Astrocyte (in vitro differentiated cells and primary cell): ENCODE measurements at places on chromosomes 2 and 18. TPM values are rescaled to one million over a fixed set of nuclear protein-coding genes. Genes with fewer than 3 reads are reported as not detected.
A peak's percentile ranks its signal among the peaks of the same experiment; 100 is the strongest.

DNA sequence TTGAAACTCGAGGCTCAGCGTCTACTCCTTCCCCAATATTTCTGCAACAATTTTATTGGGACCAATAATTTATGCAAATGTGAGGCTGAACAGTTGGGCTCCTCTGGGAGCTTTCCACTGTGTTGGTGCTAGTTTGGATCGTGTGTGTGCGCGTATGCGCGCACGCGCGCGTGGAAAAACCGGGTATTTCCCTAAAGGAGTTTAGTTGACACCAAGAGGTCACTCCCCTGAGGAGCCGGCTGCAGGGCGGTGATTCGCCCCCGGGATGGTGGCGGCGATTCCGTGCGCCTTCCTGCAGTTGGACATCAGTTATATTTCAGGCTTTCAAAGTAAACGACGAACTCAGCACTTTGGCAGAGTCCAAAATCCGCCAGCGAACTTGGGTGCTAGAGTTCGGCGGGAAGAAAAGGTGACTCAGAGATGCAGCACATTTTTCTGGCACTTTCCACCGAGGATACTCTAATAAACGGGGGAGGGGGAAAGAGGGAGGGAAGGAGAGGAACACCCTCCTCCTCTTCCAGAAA lies 186.5 kb upstream of the FANCL start:
- DNase-seq, result peak; percentile 45

GRCh38 chr2:96111823-96112500 lies 4.4 kb downstream of the ADRA2B start:
- no peak for DNase-seq

DNA sequence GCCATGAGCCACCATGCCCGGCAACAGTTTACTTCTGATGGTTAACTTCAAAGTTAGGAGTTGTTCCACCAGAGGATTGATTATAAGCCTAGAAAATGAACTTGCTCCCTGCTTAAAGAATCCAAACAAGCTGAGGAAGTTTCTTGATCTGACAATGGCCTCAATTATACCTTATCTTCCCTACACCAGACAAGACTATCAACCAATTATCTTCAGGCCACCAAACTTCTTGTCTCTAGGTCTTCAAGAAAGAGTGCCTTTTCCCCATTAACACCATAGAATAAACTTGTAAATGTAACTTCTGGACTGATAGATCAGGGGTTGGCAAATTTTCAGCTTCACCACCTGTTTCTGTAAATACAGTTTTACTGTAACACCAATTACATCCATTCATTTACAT lies 15.0 kb downstream of the ZC3H8 start:
- no peak for DNase-seq

GRCh38 chr2:74414881-74415761 lies 6.3 kb downstream of the C2orf81 start:
- no peak for DNase-seq

GRCh38 chr2:212595036-212595654 lies 56.5 kb upstream of the ERBB4 start:
- peak; percentile 31 for DNase-seq

GRCh38 chr2:8376603-8377410 lies 305.0 kb upstream of the ID2 start:
- DNase-seq, result peak; percentile 10

DNA sequence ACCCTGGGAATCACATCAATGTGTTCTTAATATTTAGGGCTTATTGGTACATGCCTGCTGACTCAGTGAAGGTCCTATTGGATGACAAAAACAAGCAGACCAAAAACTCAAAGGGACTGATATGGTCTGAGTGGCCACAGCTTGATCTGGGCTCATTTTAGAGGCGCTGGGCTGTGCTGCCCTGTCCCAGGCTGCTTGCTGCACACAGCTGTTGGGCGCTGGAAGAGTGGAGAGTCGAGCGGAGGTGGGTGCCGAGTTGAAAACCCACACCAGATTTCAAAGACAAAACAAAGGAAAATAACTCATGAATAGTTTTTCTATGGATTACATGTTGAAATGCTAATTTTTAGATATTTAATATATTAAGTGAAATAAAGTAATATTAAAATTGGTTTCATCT lies 68.5 kb downstream of the LONRF2 start:
- DNase-seq, result no peak

DNA sequence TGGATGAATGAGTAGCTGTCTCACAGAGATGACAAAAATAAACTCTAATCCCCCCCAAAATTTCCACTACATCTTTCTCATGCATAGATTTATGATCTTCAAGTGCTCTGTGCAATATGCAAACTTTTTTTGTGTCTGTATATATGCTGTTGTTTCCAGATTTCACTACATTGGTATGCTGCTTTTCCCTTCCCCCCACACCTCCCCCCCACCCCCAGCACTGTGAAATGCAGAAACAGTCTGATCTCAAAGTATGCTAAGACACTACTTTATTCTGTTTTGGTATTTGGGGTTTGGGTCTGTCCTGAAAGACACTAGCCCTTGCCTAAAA lies 524 bp upstream of the KLHL14 start:
- no peak for DNase-seq

DNA sequence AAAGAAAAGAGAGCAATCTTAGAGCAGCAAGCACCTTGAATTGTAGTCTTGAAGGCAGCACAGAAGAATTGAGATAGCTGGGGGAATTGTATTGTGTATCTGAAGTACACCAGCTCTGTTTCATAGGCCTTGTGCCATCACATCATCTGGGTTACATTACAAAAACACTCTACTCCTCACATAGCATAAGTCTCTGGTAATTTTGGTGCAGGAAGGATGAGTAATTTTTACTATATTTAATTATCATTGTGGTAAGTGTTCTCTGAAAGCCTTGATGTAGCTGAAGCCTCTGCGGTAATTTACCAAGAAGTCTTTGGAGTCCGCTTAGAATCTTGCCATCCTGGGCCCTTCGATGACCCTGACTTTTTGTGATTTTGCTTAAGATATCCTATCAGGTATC lies 291.1 kb downstream of the ARHGAP15 start:
- no peak for DNase-seq

- DNase-seq, result peak; percentile 31
Measured at GRCh38 chr2:18980104-18980785, 378.2 kb downstream of the OSR1 start.

- DNase-seq, result no peak
Measured at GRCh38 chr2:170106102-170106840, 71.7 kb upstream of the MYO3B start.

GRCh38 chr2:213934560-213934959 lies 476.3 kb upstream of the VWC2L start:
- DNase-seq, result peak; percentile 1

GRCh38 chr2:191003405-191004309 lies 10.3 kb downstream of the STAT1 start:
- no peak for DNase-seq

DNA sequence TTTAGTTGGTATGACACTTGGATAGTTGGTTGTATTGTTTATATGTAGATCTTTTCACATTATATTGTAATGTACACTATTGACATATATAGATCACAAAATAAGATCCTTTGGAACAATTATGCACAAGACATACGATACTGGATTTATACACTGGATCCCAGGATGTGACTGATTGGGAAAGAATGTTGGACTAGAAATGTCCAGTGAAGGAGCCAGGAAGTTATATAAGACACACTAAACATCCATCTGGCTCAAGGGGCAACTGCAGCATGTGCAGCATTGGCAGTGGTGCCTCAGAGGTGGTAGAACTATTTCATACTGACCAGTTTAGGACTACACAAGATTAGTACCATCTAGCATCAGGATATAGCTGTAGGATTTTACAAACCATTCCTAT lies 104.9 kb downstream of the TRABD2A start:
- DNase-seq, result peak; percentile 6

DNA sequence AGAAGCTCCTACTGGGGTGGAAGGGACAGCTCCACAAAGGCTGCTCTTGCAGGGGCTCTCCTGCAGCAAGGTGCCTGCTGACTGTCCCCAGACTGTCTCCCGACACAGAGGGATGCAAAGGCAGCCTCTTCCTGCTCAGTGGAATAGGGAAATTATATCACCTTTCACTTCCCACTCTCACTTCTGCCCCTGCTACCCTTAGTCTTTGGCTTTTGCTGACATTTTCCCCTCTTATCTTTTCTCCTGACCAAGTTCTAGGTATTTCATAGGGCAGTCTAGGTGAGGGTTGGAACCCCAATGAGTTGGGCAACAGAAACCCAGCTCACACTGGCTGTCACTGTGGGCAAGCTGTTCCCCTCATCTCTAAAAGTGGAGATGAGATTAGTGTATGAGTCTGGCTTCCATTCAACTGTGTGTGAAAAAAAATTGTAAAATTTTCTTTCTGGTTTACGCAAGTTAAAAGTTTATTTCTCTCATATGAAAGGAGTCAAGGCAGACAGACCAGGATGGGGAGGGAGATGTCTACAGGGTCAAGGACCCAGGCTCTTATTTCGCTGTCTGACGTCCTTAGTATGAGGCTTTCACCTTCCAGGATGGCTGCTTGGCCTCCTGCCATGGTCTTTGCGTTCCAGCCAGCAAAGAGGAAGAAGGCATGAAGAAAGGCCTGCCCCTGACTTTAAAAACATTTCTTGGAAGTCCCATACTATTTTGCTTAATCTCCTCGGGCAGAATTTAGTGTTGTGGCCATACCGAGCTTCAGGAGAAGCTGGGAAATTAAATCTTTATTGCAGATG lies 7.5 kb upstream of the MOCOS start:
- peak; percentile 85 for DNase-seq

DNA sequence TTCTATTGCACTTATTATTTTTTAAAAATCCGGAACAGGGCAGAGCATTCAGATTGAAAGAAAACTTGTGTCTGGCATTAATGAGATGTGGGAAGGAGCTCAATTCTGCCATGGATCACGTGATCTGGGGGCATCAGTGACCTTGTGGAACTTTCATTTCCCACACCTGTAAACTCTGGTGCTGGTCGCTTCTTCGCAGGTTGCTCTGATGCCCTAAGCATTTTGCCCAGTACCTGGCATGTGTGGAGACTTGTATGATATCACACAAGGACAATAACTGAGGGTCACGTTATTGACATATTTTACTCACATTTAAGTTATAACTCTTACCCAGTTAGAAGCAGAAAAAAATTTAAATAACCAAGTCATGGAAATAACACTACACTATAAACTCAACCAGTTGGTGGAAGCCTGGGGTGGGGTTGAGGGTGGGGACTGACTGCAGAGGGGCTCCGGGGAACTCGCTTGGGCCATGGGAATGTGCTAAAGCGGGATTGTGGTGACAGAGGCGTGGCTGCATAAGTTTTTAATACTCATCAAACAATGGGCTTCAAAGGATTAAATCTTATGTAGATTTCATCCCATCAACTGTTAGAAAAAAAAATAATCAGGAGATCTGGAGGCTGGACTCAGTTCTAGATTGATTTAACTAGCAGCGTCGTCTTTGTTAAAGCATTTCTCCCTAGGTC lies 36.5 kb downstream of the ST3GAL5 start:
- DNase-seq, result no peak

DNA sequence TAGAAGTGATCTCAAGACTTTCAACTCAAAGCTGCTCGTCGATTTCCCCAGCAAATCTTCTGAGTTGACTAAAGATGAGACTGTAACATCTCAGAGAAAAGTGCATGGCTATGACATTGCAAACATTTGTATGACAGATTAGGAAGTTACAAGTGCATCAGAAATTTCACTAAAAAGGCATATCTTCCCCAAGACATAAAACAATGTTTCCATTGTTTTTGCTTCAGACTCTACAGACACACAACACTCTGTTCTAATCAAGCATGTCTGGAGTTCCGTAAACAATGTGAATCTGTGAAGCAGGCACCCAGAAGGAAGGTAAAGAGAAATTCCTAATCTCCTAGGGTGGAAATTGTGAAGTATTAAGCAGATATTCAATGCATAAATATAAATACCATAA lies 144.6 kb upstream of the LYPD1 start:
- DNase-seq, result no peak

DNA sequence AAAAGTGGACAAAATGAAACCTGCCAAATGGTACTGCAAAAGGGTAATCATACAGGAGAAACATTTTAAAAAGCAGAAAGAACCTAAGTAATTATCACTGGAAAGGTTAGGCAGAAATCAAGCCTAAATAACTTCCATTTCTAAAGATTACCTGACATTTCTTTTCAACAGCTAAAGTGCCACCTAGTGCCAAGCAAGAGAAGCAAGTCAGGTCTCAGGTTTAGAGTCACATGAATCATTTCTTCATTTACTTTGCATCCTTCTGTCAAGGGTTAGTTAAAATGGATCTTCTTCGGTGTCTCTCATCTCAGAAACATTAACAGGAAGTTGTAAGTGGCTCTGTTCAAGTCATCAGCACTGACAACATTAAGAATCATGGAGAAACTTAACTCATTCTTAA lies 90.3 kb downstream of the AKAIN1 start:
- no peak for DNase-seq

- no peak for DNase-seq
Measured at GRCh38 chr2:25304826-25305596, 36.7 kb downstream of the DNMT3A start.

DNA sequence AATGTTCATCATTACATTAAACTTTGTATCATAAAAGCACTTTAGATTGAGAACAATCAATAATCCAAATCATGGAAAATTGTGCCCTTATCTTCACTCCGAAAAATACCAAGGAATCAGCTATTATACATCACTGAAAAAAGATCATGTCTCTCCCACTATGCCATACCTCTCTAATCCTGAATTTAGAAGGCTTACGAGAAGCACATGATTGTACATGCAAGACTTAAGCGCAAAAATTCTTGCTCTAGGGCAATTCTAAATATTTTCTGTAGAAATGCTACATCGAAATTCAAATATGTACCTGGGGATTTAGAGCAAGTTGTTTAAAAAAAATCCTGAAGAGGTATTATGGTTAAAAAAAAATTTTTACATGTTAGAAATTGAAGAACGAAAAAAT lies 1.3 kb downstream of the CYTIP start:
- DNase-seq, result no peak

DNA sequence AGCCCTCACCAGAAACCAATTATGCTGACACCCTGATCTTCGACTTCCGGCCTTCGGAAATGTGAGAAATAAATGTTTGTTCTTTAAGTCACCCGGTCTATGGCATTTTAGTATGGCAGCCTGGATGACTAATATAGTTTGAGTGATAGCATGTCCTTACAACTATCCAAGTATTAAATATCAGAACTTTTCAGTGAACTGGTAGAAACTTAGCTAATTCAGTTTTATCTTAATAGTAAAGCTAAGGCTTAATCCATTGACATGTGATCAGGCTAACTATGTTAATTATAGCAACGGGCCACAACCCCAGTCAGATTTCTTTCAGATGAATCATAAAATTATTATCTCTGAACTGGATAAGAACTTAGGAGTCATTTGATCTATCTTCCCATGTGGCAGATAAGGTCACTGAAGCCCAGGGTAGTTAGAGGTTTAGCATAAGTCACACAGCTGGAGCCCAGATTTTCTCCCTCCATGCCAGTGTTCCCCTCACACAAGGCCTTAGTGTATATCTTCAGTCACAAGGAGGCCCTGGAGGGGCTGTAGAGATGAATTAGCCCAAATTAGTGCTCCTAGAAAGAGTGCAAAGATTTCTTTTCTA lies 40.7 kb upstream of the UPP2 start:
- DNase-seq, result peak; percentile 66

- DNase-seq, result no peak
Measured at GRCh38 chr18:6060149-6060548, 164.8 kb upstream of the TMEM200C start.

The FAM98A gene
- total RNA-seq, result 94.1 and 106 TPM in 2 replicates

The RRM2 gene
- 6.8 and 11.9 TPM in 2 replicates for total RNA-seq

The CHRND gene
- total RNA-seq, result not detected in 2 replicates

The TCF23 gene
- not detected in 2 replicates for total RNA-seq

The TUBB8B gene
- not detected in 2 replicates for total RNA-seq

The DSC3 gene
- 5.2 and 5.6 TPM in 2 replicates for total RNA-seq

The TLX2 gene
- total RNA-seq, result not detected in 2 replicates

The SANBR gene
- total RNA-seq, result 13.7 and 14.0 TPM in 2 replicates

The ELOA2 gene
- total RNA-seq, result not detected in 2 replicates

The LHCGR gene
- total RNA-seq, result not detected in 2 replicates
